ENCODE measurements at places on chromosomes 3 and 15.

- peak; percentile 17 for DNase-seq
Observed at GRCh38 chr3:168847291-168847883, 751.7 kb upstream of the GOLIM4 start.

DNA sequence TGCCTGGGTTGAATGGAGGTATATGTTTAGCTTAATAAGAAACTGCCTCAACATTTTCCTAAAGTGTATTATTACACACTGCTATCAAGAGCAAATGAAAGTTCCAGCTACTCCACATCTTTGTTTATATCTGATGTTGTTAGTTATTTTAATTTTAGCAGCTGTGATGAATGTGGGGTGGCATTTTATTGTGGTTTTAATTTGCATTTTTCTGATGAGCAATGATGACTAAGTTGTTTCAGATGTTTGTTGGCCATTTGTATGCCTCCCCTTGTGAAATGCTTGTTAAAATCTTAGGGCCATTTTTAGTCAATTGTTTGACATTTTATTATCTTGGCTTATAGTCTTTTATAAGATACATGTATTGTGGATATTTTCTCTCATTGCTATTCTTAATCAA lies 260.4 kb upstream of the SLCO3A1 start:
- DNase-seq, result no peak

GRCh38 chr3:128253150-128253549 lies 99.9 kb downstream of the EEFSEC start:
- no peak for DNase-seq

GRCh38 chr15:86555939-86556338 lies 476.3 kb downstream of the AGBL1 start:
- DNase-seq, result no peak

- DNase-seq, result no peak
Observed at GRCh38 chr3:14774431-14774830, 44.3 kb upstream of the FGD5 start.

DNA sequence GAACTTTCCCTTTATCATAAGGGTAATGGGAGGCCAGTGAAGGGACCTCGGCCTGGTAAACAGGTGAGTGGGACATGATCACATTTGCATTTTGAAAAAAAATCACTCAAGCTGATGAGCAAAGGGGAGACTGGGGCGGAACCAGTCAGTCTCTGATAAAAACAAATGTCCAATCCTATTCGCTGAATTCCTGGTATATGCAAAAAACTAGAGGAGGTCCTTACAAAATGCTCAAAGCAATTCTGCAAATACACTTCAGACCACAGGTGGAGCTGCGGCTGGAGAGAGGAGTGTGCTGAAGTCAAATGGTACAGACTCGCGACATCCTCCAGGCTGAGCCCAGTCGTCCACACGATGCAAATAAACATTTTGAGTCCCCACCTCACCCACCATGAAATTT lies 166.7 kb downstream of the FOXP1 start:
- no peak for DNase-seq

GRCh38 chr3:3586843-3587646 lies 212.2 kb upstream of the LRRN1 start:
- DNase-seq, result no peak

All from GM13977 (cell line).